Right renal cortex interstitium (tissue), 3 donors: ENCODE measurements at places on chromosomes 12 and 14.
A peak's percentile ranks its signal among the peaks of the same experiment; 100 is the strongest.

DNA sequence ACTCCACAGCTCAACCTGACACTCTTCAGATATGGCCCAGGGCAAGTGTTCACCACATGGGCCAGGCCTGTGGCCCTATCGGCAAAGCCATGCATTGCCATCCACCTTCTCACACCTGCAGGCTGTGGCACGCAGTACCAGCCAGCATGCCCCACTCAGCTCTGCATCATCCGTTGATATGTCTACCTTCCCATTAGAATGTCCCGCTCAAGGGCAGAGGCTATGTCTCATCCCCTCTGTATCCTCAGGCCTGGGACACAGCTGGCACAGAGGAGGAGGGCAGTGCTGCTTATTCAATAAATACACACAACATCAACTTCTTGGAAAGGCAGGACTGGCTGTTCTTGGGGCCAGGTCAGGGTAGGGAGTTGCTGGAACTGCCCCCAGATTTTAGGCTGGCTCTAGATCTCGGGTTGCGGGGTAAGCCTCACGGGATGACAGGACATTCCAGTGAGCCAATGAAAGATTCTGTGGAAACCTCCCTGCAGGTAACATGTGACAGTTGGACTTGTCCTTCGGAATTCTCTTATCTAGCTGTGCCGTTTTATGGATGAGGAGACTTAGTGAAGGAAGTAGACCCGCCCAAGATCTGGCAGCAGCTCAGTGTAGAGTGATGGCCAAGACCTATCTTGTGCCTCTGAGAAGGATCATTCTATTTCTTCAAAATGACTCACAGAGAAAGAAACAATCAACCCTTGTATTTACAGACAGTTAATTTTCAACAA lies 25.6 kb downstream of the SYNE3 start:
- no peak for DNase-seq

- DNase-seq = no peak
Observed at GRCh38 chr14:64928239-64929013, 14.1 kb downstream of the GPX2 start.

DNA sequence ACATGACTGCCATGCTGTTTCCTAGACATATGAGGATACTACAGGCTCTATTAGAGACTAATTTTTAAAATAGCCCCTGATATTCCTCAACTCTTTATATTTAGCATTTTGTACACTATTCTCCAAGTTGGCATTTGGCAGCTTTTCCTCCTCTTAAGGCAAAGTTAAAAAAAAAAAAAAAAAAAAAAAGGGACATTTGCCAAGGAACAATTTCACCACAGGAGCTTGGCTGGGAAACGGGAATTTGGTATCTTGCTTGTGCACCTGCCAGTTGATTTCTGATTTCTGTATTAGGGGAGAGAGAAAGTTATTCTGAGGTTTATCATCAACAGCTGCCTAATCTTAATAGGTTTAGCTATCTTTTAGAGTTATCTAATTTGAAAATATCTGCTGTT lies 87.2 kb downstream of the CAND1 start:
- no peak for DNase-seq

DNA sequence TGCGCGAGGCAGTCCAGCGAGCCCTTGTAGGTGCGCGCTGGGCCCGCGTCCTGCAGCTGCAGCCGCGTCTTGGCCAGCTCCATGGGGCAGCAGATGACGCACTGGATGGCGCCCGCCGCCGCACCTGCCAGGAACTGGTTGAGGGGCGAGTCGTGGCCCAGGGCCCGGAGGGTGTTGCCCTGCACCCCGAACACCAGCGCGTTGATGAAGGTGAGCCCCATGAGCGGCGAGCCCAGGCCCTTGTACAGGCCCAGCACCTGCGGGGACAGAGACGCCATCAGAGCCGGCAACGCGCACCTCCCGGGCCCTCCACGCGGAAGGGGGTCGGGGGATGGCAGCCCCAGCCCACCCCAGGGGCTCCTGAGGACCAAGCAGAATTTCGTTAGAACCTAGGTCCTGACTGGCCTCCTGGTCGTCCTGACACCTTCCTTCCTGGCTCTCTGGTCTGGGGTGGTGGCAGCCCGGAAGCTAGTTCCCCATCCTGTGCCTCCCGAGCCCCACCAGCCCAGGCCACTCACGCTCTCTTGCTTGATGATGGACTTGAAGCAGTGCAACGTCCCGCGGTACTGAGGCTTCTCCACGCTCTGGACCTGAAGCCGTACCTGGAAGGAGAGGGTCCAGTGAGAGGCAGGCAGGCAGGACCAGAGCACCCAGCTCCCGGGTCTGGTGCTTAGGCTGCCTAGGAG lies 13.3 kb downstream of the SLC25A29 start:
- DNase-seq = no peak

- no peak for DNase-seq
Observed at GRCh38 chr14:22168092-22168955, 420.7 kb downstream of the DAD1 start.

DNA sequence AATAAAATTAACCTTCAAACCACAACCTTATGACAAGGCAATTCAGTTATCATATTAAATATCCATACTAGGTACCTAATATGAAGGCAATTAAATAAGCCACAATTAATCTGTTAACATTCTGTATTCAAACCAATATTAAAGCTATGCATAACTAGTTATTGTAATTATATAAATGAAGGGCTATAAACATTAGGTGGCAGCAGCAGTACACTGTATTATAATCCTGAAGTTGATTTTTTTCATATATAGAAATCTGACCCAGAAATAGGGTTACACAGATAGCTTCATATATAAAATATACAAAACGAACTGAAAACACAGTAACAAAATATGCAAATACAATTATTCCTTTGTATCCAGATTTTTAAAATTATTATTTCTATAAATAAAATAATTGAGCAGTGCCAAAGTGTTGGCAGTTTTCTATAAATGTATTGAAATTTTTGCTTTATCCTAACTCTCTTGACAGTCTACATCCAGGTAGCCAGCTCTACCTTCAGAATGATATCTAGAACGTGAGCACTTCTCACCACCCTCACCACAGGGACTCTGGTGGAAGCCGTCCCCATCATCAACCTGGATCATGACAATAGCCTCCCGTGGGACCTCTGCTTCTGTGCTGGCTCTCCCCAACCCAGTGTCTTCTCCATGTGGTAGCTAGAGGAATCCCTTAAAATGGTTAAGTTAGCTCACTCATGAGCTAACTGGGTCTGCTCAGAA lies 136.2 kb downstream of the MED13L start:
- no peak for DNase-seq

- DNase-seq = no peak
Observed at GRCh38 chr14:73521229-73521628, 15.7 kb upstream of the ACOT1 start.

DNA sequence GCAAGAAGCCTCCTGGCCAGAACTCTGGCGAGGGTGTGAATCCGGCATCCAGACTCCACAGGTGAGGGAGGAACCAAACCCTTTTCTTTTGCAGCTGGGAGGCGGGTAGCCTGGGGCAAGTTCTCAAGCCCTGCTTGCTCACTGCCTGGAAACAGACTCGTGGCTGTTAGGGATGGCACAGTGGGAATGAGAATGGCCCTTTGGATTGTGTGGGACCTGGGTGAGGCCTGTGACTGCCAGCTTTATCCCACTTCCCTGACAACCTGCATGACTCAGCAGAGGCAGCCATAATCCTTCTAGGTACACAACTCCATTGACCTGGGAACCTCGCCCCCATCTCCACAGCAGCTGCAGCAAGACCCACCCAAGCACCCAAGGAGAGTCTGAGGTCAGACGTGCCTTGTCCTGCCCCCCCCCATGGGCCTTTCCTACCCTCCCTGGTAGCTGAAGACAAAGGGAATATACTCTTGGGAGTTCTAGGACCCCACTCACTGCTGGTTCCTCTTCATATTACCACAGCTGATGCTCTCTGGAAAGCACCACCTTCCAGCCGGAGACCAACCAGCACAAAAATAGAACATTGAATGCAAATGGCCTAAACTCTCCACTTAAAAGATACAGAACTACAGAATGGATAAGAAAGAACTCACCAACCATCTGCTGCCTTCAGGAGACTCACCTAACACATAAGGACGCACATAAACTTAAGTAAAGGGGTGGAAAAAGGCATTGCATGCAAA lies 5.1 kb upstream of the GPR33 start:
- DNase-seq = no peak

DNA sequence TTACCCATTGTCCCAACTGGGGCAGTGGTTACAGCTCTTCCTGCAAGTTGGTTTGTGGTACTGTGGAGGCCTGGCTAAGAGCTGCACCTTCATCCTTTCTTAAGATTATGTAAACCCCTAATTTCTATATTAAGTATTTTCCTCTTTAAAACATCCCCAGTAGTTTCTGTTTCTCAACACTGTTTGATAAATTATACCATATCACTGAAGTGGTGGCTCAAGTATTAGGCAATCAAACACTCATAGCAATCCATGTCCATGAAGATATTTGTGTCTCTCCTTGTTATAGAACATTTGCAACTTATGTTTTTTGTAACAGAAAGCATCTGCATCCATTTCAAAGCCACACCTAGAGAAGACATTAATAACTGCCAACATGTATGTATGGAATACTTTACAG lies 31.8 kb downstream of the ATXN3 start:
- no peak for DNase-seq

- DNase-seq = no peak
Observed at GRCh38 chr14:25759920-25760655, 710.1 kb upstream of the STXBP6 start.

DNA sequence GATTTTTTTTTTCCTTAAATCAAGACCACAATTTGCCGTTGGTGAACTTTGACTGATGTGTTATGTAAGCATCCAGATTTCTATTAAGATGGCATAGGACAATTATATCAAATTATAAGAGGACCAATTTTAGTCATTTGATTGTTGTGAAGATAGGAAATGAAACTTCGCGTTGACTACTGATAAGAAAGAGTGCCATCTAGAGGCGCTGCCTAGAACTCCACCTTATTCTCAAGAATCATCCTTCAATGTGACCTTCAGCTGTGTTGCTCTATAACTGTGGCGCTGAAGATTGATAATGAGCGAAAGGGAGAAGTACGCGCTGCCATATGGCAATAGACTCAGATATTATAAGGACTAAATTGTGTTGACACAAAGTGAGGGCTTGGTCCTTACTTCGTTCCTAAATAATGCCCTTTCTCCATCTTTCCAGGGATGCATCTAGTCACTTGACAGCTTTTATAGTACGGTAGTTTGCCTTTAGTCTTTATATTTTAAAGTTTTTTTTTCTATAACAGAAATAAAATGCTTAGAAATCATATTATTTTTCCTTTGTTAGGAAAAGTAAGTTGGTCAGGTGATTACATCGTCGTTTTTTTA lies 350.8 kb upstream of the STXBP6 start:
- peak; percentile 18 for DNase-seq

DNA sequence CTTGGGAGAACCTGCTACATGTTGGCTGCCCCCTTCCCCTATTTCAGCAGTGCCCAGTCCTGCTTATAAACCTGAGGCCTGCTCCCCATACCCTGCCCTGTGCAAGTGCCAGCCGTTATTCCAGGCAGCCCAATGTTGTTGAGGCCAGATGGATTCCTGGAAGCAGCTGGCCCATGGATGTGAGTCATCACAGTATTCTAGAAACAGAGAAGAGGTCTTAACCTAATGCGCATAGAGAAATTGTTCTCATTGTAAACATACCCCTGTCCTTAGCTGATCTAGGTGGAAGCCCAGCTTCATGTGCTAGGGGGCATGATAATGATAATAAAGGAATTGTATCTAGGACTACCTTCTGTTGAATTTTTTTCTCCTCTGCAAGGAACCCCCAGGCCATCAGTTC lies 69.7 kb downstream of the TSPAN11 start:
- no peak for DNase-seq
